ENCODE measurements at places on chromosomes 3 and 15. TPM values are rescaled to one million over a fixed set of nuclear protein-coding genes. Genes with fewer than 3 reads are reported as not detected.

IMPG2 gene
- 0.49 TPM for total RNA-seq

EPB42 gene
- total RNA-seq: 0.39 TPM

SIN3A gene
- total RNA-seq: 41.1 TPM

CHAC1 gene
- total RNA-seq: 6.0 TPM

DLEC1 gene
- total RNA-seq: 0.11 TPM

OR5K2 gene
- total RNA-seq: not detected

KBTBD8 gene
- total RNA-seq: 9.9 TPM

GNAT1 gene
- not detected for total RNA-seq

CISH gene
- 6.9 TPM for total RNA-seq

DNA sequence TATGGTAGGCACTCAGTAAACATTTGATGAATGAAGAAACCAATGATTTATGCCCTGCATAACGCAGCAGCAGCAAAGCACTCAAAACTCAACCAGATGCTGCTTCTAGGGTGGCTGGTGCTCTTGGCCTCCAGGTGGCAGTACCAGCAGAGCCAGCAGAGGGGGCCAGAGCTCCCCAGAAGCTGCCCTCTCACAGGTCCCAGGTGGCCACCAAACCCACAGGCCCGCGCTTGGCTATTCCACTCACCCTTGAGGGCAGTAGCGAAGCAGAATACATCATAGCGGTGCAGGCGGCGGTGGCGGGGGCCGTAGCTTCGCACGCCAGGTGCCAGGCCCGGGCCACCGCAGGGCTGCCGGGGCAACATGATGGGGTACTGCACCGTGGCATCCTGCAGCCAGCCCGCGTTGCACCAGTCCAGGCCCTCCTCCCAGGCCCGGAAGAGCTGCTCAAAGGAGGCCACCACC, 16.6 kb downstream of the HAPLN3 start:
- DNase-seq: peak; percentile 68

DNA sequence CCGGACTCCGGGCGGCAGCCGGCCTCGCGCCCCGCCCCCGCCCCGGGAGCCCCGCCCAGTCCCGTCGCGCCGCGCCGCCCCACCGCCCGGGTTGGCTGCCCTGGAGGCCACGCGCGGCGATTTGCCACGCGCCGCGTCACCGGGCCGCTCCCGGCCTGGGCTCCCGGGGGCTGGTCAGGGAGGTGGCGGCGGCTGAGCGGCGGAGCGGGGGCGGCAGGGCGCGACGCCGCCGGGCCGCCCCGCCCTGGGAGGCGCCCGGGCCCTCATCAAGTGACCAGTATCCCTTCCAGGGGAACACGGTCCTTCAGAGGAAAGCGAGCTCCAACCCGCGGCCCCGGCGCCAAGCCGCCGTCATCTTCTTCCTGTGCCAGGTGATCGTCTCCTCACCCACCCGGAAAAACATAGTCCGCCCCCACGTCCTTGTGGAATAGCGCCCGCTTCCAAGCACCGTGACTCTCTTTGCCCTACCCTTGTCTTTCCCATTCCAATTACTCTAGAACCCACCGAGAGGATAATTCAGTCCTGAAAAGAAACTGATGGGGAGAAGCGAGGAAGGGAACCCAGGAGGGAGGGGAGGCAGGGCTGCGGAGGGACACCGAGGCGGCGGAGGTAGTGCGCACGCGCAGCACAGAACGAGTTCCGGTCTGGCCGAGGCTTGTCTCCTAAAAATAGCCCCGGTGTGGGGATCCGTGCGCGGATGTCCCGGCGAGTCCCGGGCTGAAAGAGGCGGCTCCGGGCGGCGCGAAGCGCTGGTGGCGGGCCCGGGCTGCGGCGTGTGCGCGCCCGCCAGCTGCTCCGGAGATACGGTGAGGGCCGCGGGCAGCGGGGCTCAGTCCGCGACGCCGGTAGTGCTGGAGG, at the start of gene MEF2A:
MEF2A (plus strand) TSS at position 686 of the 858 bp plus-strand sequence. CDS start 67,136 bp downstream, outside the sequence.
- peak; percentile 97 for DNase-seq

DNA sequence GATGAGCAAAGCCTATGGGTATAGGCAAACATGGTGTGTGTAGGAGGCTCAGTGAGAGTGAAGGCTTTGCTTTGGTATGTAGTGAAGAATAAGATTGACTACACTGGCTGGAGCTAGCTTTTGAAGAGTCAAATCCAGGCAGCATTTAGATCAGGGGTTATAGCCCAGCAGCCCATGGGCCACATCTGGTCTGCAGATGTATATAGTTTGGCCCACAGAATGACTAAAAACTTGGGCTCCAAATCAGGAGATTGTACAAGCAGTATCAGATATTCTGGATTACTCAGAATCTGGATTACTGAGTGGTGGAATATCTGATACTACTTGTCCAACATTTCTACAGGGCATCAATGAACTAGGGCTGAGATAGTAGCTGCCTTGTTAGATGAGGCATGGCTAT, 92.9 kb upstream of the FGF7 start:
- DNase-seq: no peak

DNA sequence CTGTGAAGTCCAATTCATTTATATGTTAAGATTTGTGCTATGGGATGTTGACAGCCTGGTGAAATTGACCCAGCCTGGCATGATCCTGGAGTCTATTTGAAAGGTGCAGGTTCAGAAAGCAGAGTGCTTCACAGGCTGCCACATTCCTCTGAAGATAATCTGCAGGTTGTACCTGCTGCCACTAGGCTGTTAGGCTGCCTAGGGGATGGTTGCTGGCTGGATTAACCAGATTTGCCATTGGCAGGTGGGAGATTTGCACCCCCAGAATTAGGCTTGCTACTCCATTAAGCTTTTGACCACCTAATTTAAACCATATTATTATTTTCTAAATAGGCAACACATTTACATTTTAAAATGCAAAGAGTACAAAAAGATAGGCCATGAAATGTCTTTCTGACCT, 85.8 kb upstream of the RASGRP1 start:
- DNase-seq: no peak

GRCh38 chr3:184459355-184459754, 79.5 kb downstream of the CHRD start:
- peak; percentile 59 for DNase-seq

GRCh38 chr3:150022381-150023238, 51.9 kb upstream of the PFN2 start:
- DNase-seq: no peak

- no peak for DNase-seq
Measured at GRCh38 chr3:157394411-157394810, 42.2 kb upstream of the PTX3 start.

DNA sequence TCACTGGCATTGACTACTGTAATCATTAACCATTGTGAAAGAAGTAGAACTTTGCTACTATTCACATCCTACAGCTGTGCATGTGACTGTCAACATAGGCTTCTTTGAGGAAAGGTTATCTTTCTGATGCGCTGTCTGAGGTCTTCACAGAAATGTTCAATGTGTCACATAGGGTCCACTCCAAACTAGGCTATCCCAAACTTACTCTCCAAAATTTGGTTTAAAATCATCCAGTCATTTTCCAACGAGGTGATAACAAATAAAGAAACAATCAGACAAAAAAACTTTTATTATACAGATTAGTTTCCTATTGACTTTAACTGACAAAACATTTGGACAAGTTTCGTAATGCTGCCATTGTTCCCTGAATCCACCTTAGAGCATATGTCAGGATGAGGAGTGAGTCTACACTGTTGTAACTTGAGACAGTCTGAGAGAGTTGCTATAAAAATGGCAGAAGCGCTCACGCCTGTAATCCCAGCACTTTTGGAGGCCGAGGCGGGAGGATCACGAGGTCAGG, 511.6 kb downstream of the PLOD2 start:
- no peak for DNase-seq

DNA sequence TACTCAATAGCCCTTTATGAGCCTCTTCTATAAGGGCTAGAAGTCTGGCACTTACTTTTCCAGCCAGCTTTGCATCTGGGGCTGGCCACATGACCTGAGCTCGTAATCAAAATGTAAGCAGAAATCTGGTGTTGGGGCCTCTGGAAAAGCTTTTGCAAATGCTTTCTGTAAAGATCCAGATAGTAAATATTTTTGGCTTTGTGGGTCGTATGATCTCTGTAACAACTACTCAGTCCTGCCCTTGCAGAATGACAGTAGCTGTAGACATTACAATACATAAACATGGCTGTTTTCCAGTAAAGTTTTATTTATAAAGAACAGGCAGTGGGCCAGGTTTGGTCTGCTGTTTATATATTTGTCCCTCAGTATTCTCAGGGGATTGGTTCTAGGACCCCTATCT, 46.2 kb upstream of the THRB start:
- no peak for DNase-seq

GRCh38 chr15:29134239-29134638, 135.4 kb downstream of the NSMCE3 start:
- no peak for DNase-seq

DNA sequence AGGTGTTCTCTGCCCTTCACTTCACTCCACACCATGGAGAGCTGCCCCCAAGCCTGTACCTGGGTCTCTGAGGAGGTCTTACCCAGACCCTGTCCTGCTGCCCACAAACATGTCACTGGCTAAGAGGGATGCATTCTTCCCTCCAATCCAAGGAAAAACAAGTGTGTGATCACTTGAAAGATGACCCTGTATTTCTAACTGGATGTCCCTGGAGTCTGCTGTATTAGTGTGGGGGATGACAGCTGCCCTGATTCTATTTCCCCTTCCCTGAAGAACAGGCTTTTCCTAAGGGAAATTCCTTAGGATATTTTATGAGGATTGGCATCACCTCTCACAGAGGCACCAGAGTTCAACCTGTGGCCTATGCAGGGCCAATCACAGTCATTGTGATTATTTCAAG, 55.0 kb upstream of the GATA2 start:
- no peak for DNase-seq

DNA sequence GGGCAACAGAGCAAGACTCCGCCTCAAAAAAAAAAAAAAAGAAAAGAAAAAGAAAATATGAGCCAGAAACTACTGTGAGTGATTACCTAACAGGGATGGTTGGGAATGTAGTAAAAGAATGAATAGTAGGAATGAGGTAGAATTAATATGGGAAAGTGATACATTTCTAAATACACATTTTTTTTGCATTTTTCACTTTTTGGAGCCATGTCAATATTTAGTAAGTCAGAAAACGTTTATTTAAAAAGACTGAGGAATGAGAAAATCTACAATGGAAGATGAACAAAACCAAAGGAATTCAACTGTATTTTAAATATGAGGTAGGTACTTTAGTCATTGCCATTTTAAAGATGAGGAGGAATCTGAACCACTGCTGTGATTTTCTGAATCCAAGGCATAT, 817.2 kb upstream of the CADM2 start:
- DNase-seq: no peak

GRCh38 chr15:52463638-52464037, 65.0 kb downstream of the MYO5A start:
- DNase-seq: no peak

DNA sequence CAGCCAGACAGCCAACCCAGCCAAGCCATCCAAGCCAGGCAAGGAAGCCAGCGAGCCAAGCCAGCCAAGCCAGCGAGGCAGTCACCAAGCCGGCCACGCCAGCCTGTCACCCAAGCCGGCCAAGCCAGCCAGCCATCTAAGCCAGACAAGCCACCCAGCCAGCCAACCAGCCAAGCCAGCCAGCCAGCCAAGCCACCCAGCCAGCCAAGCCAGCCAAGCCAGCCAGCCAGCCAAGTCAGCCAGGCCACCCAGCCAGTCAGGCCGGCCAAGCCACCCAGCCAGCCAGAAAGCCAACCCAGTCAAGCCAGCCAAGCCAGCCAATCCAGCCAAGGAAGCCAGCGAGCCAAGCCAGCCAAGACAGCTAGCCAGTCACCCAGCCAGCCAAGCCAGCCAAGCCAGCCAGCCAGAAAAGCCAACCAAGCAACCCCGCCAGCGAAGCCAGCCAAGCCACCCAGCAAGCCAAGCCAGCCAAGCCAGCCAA, 201.2 kb downstream of the GOLGA6L6 start:
- DNase-seq: no peak

DNA sequence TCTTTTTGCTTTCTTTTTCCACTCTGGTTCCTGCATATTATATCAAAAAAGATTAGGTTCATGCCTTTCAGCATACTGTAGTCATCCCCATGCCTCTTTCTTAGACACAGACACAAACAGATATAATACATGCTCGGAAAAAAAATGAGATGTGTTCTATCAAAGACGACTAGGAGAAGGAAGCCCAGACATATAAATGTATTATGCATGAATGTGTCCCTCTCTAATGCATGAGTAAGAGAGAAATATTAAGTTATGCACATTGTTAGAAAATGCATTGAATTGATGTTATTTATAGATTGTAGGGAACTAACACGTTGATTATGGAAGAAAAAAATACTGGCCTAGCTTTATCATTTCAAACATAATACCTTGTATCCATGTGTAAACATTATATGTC, 252.4 kb upstream of the BCHE start:
- DNase-seq: no peak

- DNase-seq: no peak
Measured at GRCh38 chr3:159838938-159839337, 149.7 kb upstream of the IL12A start.

DNA sequence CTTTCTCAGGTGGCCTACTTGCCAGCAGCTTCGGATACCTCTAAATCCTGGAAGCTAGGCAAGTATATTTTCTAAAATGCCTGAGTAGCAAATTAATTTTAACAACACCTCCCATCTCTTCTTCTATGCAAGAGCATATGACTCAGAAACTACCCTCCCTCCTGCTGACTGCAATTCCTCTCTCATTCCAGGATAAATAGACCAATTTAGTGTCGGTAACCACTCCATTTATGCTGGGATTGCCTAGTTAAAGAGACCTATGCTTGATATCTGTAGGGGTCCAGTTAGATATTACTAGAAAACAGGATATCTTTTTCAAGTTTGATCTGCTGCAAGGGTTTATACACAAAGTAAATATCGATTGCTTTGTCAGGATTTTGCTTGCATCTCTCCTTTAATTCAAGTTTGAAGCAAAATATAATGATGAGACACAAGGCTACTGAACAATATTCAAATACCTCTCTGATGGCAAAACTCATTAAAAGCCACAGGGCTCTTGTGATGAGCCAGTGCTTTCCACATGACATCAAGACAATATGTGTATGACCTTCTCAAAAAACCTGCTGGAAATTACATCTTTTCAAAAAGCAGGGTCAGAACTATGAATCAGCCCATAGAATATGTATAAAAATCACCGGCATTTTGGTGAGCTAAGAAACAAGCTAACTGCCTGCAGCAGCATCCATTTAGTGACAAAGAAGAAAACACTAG, 491.6 kb upstream of the NECTIN3 start:
- DNase-seq: peak; percentile 44

GRCh38 chr3:165070682-165071081, 7.6 kb downstream of the SI start:
- peak; percentile 9 for DNase-seq

DNA sequence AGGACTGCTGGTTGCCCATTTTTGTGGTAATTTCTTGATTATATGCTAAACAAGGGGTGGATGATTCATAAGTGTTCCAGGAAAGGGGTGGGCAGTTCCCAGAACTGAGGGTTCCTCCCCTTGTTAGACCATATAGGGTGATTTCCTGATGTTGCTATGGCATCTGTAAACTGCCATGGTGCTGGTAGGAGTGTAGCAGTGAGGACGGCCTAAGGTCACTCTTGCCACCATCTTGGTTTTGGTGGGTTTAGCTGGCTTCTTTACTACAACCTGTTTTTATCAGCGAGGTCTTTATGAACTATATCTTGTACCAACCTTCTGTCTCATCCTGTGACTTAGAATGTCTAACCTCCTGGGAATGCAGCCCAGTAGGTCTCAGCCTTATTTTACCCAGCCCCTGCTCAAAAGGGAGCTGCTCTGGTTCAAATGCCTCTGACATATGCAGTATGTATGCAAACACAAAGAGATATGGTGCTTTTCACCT, 46.2 kb downstream of the C3orf38 start:
- DNase-seq: peak; percentile 68

All from cardiac muscle cell (in vitro differentiated cells and primary cell).